Skin of body (tissue), 3 donors: ENCODE measurements at places on chromosomes 12 and 14. TPM values are rescaled to one million over a fixed set of nuclear protein-coding genes. Genes with fewer than 3 reads are reported as not detected.

Gene OR5AU1
- not detected for total RNA-seq

Gene LAG3
- 0.49 TPM for total RNA-seq

Gene NANOG
- total RNA-seq: not detected

Gene RDH16
- total RNA-seq: 0.69 TPM

Gene BRMS1L
- 11.9 TPM for total RNA-seq

GRCh38 chr12:132669166-132669879 is 17.8 kb downstream of the POLE start:
- no peak for DNase-seq

DNA sequence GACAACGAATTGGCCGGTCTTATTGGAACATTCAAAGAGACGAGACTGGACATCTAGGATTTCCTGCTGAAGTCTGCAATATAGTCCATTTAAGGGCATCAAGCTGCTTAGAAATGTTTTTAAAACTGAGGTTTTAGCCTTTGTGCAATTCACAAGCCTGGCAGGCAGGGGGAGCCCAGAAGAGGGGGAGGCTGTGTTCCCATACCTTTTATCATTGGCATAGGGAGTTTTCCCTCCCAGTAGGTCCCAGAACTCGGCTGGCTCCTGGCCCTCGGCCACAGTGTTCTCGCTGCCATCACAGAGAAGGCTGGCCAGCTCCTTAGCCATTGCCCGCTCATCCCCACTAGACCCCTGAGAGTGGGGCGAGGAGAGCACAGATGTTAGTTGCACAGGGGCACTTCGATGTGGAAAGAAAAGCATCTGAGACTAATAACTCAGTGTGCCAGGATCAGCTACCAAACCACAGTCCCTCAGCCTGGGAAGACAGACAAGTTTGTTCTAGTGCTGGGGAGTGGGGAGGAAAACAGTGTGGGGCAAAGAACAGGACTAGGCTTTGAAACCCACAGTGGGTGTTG is 15.1 kb downstream of the AVIL start:
- no peak for DNase-seq

DNA sequence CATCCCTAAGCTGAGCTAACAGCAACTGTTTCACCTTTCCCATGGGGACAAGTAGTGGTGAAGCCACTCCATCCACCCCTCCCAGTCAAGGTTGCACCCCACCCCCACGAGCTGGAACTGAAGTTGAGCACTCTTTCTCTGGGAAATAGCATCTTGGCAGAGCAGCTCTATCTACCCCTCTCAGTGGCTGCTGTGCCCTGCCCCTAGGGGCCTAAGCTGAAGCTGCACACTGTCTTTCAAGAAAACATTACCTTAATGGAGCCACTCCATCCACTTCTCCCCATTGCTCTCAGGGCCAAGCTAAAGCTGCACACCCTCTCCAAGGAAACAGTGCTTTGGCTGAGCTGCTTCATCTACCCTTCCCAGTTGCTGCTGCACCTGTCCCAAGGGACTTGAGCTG is 170.6 kb upstream of the CCDC196 start:
- no peak for DNase-seq

GRCh38 chr12:67827820-67828383 is 161.3 kb upstream of the IFNG-AS1 start:
- peak; percentile 39 for DNase-seq

DNA sequence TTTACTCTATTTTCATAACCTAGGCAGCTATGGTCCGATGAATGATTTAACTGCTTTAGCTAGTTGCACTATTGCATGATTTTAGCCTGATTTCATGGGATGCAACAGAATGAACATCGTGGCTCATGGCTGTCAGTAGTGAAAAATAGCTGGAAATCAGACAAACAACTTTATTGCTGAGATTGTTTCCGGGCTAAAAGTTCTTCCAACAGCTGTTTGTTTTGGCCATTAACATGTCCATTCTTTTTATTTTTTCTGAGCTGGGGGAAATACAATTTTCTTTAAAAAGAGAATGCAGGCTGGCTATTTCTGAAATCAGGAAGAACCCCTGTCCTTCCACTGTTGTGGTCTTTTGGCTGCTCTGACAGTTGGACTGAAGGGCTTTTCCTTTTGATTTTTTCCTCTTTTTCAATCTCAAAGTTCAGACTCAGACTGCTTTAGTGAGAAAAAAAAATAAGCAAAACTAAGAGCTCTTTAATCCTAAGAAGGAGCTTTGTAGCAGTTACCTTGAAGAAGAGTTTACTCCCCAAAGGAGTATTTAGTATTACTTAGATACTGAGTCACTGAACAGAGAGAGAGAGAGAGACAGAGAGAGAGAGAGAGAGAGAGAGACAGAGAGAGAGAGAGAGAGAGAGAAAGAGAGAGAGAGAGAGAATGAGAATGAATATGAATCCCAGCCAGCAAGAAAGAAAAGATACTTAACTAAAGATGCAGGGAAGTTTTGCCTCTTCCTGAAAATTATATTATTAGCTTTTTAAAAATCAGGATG is at the start of gene NAV3:
NAV3 (plus strand) TSS at position 312 of the 769 bp plus-strand sequence. CDS start 568 bp downstream, outside the sequence.
- peak; percentile 76 for DNase-seq

GRCh38 chr12:4203772-4204376 is 69.7 kb upstream of the CCND2 start:
- no peak for DNase-seq

GRCh38 chr12:51949342-51950030 is 2.0 kb upstream of the ACVR1B start:
- DNase-seq: no peak

DNA sequence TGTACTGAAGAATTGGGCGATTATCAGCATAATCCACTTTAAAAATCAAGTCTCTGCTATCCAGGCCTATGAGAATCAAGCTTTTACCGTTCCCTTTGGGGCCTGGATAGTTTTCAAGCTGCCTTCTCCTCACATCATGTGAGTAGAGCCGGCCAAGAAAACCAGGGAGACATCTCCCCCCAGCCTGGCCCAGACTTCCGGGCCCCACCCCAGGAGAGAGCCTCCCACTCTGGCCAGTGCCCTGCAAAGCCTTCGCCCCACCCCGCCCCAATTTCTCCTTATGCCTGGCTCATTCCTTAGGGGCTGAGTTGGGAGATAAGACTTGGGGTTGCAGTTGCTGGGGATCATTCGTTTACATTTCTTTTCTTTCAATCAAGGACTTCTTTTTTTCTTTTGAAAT is 1.4 kb upstream of the TMEM132C start:
- no peak for DNase-seq

GRCh38 chr12:39467432-39467870 is 24.5 kb upstream of the KIF21A start:
- no peak for DNase-seq

- DNase-seq: peak; percentile 60
These were observed 89.2 kb downstream of the PDZRN4 start for GRCh38 chr12:41277100-41277945.

DNA sequence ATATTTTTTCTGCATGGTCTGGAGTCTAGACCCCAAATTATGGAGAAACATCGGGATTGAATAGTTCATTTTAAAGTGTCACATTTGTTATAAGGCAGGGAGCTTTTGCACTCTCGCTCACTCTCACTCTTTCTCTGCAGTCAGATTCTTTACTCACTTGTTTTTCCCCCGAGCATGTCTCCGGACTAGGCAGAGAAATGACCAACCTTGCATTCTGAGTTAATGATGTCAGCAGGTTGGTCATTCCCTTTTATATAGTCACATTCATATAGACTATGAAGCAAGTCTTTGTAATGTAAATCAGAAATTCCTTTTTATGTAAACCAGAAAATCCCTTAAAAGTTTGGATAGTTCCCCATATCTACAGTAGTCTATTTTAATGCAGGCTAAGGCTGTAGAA is 4.1 kb downstream of the C12orf75 start:
- no peak for DNase-seq

DNA sequence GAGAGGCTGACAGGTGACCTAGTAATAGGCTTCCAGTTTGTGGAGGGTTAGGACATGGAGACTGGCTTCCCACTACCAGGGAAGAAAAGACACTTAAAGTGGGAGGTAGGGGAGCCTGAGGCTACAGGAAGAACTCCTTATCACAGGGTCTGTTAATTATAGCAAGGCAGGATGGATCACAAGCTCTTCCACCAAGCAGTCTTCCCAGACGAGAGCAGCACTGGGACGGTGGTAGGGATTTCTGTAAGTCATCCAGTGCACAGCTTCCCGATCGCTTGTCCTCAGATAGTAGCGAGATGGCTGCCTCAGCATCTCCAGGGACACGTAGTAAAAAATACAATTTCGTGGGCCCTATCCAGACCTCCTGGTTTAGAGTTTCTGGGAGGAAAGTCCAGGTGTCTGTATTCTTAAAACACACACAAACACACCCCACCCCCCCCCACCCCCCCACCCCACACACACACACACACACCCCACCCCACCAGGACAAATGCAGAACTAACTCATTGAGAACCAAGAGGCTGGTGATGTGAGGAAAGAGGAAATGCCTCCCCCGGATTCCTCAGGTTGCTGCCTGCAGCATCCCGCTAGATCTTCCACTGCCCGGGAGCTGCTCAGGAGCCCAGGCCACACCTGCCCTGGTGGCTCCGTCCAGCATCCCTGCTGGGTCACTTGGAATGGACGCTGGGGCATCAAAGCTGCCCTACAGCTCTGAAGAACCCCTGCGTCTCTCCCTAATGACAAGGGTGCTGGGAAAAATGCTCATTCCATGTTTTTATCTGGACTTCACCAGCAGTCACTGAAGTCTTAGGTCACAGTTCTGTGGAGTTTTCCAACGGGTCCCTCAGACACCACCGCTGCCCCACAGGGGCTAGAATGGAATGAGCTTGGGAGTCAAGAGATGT is 307.2 kb downstream of the CACNA1C start:
- DNase-seq: no peak

DNA sequence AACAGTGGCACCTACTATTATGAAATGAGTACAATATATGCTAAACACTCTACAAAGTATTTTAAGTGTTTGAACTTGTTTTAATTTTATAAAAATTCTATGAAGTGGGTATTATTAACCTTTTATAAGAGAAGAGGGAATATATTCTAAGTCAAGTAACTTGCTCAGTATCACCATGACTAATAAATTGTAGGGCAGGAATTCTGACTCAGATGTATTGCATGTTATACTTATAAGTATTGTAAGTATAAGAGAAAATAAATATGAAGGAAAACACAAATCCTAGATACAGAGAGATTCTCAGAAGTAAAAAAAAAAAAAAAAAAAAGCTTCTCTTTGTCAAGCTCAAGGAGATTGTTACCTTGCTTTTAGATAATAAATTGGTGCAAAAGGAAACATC is 893.2 kb downstream of the SLC16A7 start:
- DNase-seq: no peak
